Sigmoid colon (tissue), 7 donors: ENCODE measurements at places on chromosomes 7 and 10. TPM values are rescaled to one million over a fixed set of nuclear protein-coding genes. Genes with fewer than 3 reads are reported as not detected.

- H3K27ac ChIP-seq = no peak overlapping the region
- DNase-seq = no peak
- H3K4me1 ChIP-seq = no peaks in the 10 kb centered on the region
- no peaks in the 10 kb centered on the region for H3K36me3 ChIP-seq
Observed at GRCh38 chr10:53808677-53809372, 992.2 kb downstream of the PCDH15 start.

The PRR15 gene
- not detected for total RNA-seq

GRCh38 chr7:33673029-33673700 is 232.2 kb upstream of the BMPER start:
- H3K36me3 ChIP-seq = no peaks in the 10 kb centered on the region
- no peak overlapping the region for H3K27ac ChIP-seq
- H3K4me3 ChIP-seq = no peak overlapping the region
- H3K4me1 ChIP-seq = no peaks in the 10 kb centered on the region
- DNase-seq = no peak

- H3K36me3 ChIP-seq = no peaks in the 10 kb centered on the region
- no peaks in the 10 kb centered on the region for H3K27me3 ChIP-seq
- no peak overlapping the region for H3K27ac ChIP-seq
- no peak overlapping the region for H3K4me3 ChIP-seq
Observed at GRCh38 chr7:27513885-27514284, 148.8 kb downstream of the HIBADH start.

The SFRP5 gene
- 24.6 TPM for total RNA-seq

The NKX6-2 gene
- total RNA-seq = not detected

The DNAH11 gene
- not detected for total RNA-seq

GRCh38 chr10:93280121-93280698 is 201.9 kb downstream of the MYOF start:
- H3K27me3 ChIP-seq = no peaks in the 10 kb centered on the region
- H3K4me3 ChIP-seq = no peak overlapping the region
- H3K4me1 ChIP-seq = no peaks in the 10 kb centered on the region
- H3K36me3 ChIP-seq = no peaks in the 10 kb centered on the region

The MUC12 gene
- total RNA-seq = 8.6 TPM

- H3K27me3 ChIP-seq = no peaks in the 10 kb centered on the region
- no peak overlapping the region for H3K27ac ChIP-seq
- no peaks in the 10 kb centered on the region for H3K36me3 ChIP-seq
- H3K4me1 ChIP-seq = no peaks in the 10 kb centered on the region
- no peak overlapping the region for H3K4me3 ChIP-seq
Observed at GRCh38 chr10:91702620-91703019, 69.7 kb upstream of the PPP1R3C start.
